ENCODE measurements at places on chromosomes 11 and 22. TPM values are rescaled to one million over a fixed set of nuclear protein-coding genes. Genes with fewer than 3 reads are reported as not detected.

NXPE1 gene
- polyA plus RNA-seq = not detected

BEST1 gene
- polyA plus RNA-seq = 1.7 TPM

PATE4 gene
- polyA plus RNA-seq = not detected

CHRNA10 gene
- 1.8 TPM for polyA plus RNA-seq

ALDH3B2 gene
- not detected for polyA plus RNA-seq

PLA2G3 gene
- polyA plus RNA-seq = 0.02 TPM

SCGB1A1 gene
- 0.94 TPM for polyA plus RNA-seq

CCDC73 gene
- polyA plus RNA-seq = not detected

FGF3 gene
- polyA plus RNA-seq = not detected

UPK3A gene
- polyA plus RNA-seq = 0.21 TPM

BCO2 gene
- polyA plus RNA-seq = 3.4 TPM

RHOG gene
- polyA plus RNA-seq = 13.6 TPM

FAR1 gene
- 17.0 TPM for polyA plus RNA-seq

SYVN1 gene
- polyA plus RNA-seq = 63.4 TPM

SLC7A4 gene
- 0.68 TPM for polyA plus RNA-seq

MYO18B gene
- 0.15 TPM for polyA plus RNA-seq

RGL4 gene
- polyA plus RNA-seq = 0.72 TPM

CRYBB3 gene
- polyA plus RNA-seq = 1.6 TPM

FADS2 gene
- polyA plus RNA-seq = 21.3 TPM

DCHS1 gene
- 4.8 TPM for polyA plus RNA-seq

ACTN3 gene
- 0.05 TPM for polyA plus RNA-seq

DUSP8 gene
- polyA plus RNA-seq = 12.7 TPM

POLA2 gene
- 6.8 TPM for polyA plus RNA-seq

TRIM48 gene
- not detected for polyA plus RNA-seq

PRDM10 gene
- polyA plus RNA-seq = 2.8 TPM

POTEH gene
- not detected for polyA plus RNA-seq

NLRP14 gene
- 0.07 TPM for polyA plus RNA-seq

FBLN1 gene
- 14.8 TPM for polyA plus RNA-seq

SHANK2 gene
- polyA plus RNA-seq = 8.4 TPM

ST14 gene
- polyA plus RNA-seq = 43.8 TPM

CCDC85B gene
- 22.4 TPM for polyA plus RNA-seq

GGTLC3 gene
- 0.61 TPM for polyA plus RNA-seq

LRRC56 gene
- 7.3 TPM for polyA plus RNA-seq

GRIK4 gene
- polyA plus RNA-seq = 0.02 TPM

CARNS1 gene
- polyA plus RNA-seq = 0.89 TPM

POU2AF2 gene
- 1.9 TPM for polyA plus RNA-seq

OR52A1 gene
- not detected for polyA plus RNA-seq

OR4C5 gene
- polyA plus RNA-seq = not detected

KRTAP5-8 gene
- polyA plus RNA-seq = 0.46 TPM
